Activated CD4-positive, alpha-beta T cell treated with anti-CD3 and anti-CD28 coated beads for 1 hour (primary cell): ENCODE measurements at places on chromosomes 3 and 15.

- no peak for DNase-seq
Observed at GRCh38 chr15:68463996-68464395, 32.0 kb upstream of the ITGA11 start.

GRCh38 chr3:116314476-116314875, 130.8 kb downstream of the LSAMP start:
- no peak for DNase-seq

- no peak for DNase-seq
Observed at GRCh38 chr3:193910886-193911738, 224.8 kb upstream of the HES1 start.

DNA sequence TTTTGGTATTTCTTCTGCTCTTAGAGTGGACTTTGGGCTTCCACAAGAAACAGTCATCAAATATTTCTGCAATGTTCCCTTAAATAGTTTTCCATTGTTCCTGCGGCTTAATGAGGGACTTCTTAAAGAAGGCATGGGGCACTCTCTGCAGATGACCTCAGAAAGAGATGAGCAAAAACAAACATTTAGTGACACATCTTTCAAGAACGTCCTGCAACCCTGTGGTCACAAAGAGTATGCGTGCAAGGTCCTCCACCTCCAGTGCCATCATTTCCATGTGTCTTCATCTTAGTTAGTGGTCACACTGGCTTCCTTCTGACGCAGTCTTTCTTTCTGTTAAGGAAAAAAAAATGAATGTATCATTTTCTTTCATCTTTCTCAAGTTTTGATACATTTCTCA, 56.2 kb downstream of the GREM1 start:
- no peak for DNase-seq

GRCh38 chr15:51060030-51060673, 34.6 kb downstream of the TNFAIP8L3 start:
- no peak for DNase-seq
